ENCODE measurements at places on chromosomes 2 and 18.

- peak; percentile 51 for DNase-seq
These were observed 3.3 kb upstream of the GPBAR1 start for GRCh38 chr2:218257390-218257981.

DNA sequence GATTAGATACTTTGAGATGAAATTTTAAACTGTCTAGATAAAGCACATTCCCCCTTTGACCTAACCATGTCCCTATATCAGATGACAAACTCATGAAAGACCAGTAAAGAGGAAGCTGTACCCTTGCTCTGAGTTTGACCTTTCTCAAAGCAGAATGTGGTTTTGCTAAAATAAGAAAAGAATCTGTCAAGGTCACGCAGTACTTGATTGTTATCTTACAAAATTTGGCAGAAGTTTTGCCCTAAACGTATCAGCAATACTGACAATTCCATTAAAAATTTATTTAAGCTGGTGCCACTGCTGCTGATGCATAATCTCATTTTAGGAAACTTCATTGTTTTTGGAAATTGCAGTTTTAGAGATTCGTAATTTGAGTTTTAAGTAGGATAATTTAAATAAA is 31.2 kb upstream of the GALM start:
- DNase-seq, result peak; percentile 65

- DNase-seq, result no peak
These were observed 43.7 kb upstream of the SLC35G4 start for GRCh38 chr18:11565716-11566115.

DNA sequence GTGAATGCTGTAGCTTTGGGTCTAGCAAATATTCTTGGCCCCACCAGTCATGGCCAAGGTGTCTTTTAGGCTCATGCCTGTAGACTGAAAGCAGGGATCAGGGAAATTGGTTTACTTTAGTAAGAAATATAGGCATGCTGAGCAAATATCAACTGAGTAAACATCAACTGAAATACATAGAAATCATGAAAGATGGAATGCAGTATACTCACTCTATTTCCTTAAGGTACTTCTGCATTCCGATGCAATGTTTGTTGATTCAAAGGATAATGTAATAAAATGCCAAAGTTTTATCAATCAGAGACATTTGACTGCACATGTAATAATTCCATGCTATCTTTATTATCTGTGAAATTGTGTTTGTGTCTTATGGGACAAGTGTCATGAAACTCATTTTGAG is 19.6 kb upstream of the IL1R1 start:
- DNase-seq, result no peak

- DNase-seq, result peak; percentile 44
These were observed 1.6 kb downstream of the TSHZ1 start for GRCh38 chr18:75211953-75212750.

DNA sequence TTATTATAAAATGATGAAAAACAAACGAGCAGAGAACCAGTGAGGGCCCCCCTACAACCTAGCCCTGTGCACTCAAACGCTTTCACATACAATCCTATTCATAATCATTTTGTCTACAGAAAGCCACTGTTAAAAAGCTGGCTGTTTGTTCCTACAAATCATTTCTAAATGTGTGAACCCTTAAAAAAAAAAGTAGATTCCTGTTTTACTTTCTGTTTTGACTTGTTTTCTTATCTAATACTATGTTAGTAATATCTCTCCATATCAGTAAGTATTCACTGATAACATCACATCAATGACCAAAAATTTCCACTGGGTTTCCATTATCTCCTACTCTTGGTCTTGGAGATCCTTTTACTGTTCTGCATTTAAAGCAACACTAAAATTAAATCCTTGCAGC is 128.8 kb upstream of the TTC39C start:
- DNase-seq, result no peak

GRCh38 chr2:47354013-47354847 is 48.7 kb upstream of the MSH2 start:
- peak; percentile 25 for DNase-seq

- no peak for DNase-seq
These were observed 14.9 kb upstream of the IL1R2 start for GRCh38 chr2:101976891-101977290.

- no peak for DNase-seq
These were observed 84.7 kb upstream of the TMEM200C start for GRCh38 chr18:5979971-5980457.

- no peak for DNase-seq
These were observed 774.1 kb upstream of the LRRTM1 start for GRCh38 chr2:81078631-81079030.

- DNase-seq, result peak; percentile 80
These were observed 1.6 kb downstream of the ZNF516 start for GRCh38 chr18:76493213-76494161.

DNA sequence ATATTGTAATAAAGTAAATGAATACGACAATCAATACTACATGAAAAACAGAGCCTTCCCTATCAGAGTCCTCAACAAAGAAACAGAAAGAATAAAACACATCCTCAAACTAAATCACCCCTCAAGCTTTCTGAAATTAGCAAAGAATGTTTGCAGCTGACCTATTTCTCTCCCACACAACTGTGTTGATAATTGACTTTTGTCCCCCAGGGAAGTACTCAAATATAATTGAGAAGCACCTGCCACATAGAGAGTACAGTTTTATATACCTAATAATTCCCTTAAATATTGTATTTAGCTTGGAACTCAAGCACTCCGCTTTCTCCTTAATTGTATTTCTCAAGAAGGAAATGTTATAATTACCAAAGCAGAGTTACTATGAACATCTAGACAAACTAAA is 12.6 kb downstream of the CACNB4 start:
- DNase-seq, result no peak

DNA sequence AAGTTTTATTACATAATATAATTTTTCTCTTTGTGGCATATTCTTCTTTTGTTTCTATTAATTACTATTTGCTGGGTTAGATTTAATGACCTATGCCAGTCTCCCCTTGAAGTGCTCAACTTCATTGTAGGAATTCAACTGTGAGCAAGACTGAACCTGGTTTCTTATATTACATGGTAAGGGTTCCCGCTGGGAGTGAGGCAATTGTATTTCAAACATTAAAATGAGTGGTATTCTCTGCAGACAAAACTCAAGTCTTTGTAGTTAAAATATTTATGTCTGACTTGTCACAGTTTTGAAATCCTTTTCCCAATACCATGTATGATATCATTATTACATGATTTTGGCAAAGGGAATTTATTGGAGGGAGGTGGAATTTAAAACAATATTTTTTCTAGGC is 278.7 kb downstream of the GULP1 start:
- no peak for DNase-seq

- no peak for DNase-seq
These were observed 73.1 kb downstream of the HDAC4 start for GRCh38 chr2:239327536-239328350.

DNA sequence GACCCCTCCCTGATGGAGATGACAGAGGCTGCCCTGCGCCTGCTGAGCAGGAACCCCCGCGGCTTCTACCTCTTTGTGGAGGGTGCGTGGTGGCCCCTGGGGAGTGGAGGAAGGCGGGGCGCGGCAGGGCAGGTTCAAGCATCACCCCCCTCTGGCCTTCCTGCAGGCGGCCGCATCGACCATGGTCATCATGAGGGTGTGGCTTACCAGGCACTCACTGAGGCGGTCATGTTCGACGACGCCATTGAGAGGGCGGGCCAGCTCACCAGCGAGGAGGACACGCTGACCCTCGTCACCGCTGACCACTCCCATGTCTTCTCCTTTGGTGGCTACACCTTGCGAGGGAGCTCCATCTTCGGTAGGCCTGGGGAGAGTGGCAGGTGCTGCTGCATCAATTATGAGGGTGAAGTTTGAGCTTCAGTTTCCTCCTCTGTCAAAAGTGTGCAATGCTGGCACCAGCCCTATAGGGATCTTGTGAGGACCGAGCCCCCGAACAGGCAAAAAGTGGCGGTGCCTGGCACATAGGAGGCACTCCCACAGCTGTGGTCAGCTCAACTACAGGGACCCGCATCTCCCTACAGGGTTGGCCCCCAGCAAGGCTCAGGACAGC is 2.2 kb downstream of the ALPI start:
- no peak for DNase-seq

GRCh38 chr2:233832414-233832813 is 21.9 kb downstream of the HJURP start:
- DNase-seq, result no peak

- DNase-seq, result no peak
These were observed 363.6 kb upstream of the HS6ST1 start for GRCh38 chr2:128682266-128682665.

GRCh38 chr2:210556329-210556980 is at the start of gene CPS1:
Gene CPS1 (plus strand): TSS chr2:210556599. CDS start chr2:210556734, 135 bp downstream.
- no peak for DNase-seq

- no peak for DNase-seq
These were observed 532.8 kb downstream of the FBXO15 start for GRCh38 chr18:73614812-73615211.

- no peak for DNase-seq
These were observed 275 bp downstream of the HOXD8 start for GRCh38 chr2:176129813-176130146.

GRCh38 chr2:17309741-17310339 is 208.4 kb downstream of the RAD51AP2 start:
- DNase-seq, result peak; percentile 85

DNA sequence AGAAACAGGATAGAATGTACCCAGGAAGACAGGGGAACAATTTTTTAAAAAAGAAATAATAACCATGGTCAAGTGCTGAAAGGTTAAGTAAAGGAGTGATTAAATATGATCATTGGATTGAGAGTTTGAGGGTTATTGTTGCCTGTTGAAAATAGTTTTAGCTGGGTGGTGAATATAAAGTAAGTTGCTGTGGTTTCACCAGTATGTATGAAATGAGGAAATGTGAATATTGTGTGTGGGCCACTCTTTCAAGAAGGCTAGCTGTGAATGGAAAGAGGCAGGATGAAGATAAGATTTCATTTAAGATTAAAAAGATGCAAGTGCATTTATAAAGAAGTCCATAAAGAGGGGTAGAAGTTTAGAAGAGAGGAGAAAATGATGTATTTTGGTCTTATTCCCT is 53.8 kb downstream of the GULP1 start:
- DNase-seq, result peak; percentile 35

DNA sequence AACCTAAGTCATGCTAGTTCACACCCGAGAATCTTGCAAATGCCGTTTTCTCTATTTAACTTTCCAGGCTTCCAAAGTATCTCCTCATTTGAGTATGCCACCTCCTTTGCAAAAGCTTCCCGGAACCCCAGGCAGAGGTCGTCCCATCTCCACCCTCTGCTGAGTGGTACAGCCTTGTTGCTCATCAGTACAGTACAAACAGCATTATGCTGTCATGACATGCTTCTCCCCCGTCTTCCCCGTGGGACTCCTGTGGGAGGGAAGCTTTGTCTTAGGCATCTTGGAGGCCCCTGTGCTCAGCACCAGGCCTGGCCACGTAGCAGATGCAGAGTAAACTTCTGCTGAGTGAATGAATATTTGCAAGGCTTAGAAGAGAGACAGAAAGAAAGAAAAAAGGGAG is 102.7 kb downstream of the CDCA7 start:
- no peak for DNase-seq

DNA sequence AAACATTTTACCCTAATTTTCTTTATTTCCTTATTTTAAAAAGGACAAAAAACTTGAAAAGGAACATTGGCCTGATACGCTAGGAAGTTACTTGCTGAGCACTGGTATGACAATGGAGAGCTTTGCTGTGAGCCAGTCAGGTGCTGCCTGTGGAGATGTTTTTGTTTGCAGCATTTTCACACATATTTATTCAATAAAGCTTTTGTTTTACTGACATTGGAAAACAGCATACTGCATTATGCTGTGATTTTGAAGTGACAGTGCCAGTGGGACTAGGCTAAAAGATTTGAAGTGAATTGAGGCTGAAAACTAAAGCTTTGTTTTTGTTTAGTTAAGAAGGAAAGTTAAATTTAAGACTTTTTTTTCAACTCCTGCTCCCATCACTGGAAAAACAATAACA is 470.7 kb upstream of the ZEB2 start:
- no peak for DNase-seq

DNA sequence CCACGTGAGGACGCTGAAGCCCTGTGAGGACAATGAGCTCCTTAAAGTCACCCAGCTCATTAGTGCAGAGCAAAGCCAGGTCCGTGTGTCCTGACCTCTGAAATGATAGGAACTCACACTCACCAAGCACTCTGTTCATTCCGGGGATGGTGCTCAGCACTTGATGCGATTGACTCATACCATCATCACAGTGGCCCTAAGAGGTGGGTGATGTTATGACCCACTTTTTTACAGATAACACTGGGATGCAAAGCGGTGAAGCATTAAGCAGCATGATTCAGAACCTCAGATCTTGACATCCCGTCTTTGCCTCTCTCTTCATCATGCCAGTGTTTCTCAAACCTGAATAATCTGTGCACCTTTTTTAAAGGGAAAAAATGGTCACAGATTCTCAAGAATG is 234.8 kb downstream of the ALPK2 start:
- no peak for DNase-seq

GRCh38 chr2:8004250-8004681 is 677.6 kb upstream of the ID2 start:
- DNase-seq, result peak; percentile 14

DNA sequence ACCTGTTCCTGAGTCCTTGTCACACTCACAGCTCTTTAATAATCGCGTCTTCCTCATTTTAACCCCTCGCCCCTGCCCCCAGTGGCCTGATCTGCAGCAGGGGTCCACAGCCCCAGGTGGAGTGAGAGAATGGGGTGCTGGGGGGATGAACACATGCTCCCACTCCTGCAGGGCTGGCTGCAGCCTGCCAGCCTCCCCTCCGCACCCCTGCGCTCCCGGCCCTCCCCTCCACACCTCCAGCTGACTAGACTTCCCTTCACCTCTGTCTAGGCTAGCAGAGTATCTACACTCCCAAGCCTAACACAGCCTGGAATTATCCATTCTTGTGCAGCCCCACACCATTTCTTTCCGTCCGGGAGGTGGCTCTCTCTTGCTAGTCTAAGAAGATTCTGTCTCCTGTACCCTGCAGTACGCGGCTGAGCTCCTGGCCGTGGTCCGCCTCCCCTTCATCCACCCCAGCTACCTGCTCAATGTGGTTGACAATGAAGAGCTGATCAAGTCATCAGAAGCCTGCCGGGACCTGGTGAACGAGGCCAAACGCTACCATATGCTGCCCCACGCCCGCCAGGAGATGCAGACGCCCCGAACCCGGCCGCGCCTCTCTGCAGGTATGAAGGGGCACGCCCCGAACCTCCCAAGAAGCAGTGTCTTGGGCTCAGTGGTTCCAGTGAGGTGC is 231.6 kb downstream of the ATAD2B start:
- no peak for DNase-seq

DNA sequence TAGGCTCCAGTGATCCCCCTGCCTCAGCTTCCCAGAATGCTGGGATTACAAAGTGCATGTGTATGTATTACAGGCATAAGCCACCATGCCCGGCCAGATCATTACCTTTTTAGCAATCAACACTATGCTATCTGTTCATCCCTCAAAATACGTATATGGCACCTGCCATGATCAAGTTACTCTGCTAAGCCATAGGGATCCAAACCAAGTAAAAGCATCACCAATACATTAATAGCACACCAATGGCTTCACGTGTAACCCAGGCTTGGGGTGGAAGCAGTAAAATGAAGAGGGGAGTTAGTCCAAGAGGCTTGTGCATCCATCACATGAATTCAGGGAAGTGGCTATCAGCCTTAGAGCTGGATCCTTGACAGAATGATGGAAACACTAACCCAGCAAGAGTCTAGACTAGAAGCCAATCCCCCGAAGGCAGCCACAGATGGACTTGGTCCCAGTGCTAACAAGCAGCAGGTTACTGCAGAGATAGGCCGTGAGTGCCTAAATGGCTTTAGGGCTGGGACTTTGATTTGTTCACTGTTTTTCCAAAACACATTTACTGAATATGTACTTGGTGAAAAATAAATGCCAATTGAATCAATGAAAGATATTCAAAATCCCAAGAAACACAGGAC is 11.3 kb downstream of the HDLBP start:
- DNase-seq, result no peak

- DNase-seq, result no peak
These were observed 4.0 kb downstream of the PDE1A start for GRCh38 chr2:182422864-182423263.

Data from Kasumi-1 (cell line).